Ammon's horn (tissue), 1 donor: ENCODE measurements at places on chromosomes 1 and 21.

GRCh38 chr1:71019233-71019969 lies 28.2 kb downstream of the PTGER3 start:
- DNase-seq, result peak; percentile 75

DNA sequence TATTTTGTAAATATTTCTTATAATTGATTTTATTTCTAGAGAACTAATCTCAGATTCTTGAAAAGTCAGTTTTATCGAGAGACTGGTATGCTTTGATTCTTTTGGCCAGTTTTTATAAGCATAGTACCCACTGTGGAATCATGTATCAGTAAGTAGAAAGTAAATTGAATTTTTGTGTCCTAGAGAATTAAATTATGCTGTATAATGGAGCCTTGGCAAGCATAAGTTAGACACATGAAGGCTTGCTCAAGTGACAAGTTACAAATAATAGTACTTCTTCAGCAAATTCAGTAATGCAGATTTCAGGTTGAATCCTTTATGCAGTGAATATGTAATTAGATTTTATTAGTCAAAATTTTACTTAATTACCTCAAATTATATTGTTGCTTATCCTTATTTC lies 40.1 kb downstream of the ADGRL2 start:
- no peak for DNase-seq

- DNase-seq, result peak; percentile 39
Observed at GRCh38 chr1:234683861-234684632, 74.1 kb upstream of the IRF2BP2 start.

DNA sequence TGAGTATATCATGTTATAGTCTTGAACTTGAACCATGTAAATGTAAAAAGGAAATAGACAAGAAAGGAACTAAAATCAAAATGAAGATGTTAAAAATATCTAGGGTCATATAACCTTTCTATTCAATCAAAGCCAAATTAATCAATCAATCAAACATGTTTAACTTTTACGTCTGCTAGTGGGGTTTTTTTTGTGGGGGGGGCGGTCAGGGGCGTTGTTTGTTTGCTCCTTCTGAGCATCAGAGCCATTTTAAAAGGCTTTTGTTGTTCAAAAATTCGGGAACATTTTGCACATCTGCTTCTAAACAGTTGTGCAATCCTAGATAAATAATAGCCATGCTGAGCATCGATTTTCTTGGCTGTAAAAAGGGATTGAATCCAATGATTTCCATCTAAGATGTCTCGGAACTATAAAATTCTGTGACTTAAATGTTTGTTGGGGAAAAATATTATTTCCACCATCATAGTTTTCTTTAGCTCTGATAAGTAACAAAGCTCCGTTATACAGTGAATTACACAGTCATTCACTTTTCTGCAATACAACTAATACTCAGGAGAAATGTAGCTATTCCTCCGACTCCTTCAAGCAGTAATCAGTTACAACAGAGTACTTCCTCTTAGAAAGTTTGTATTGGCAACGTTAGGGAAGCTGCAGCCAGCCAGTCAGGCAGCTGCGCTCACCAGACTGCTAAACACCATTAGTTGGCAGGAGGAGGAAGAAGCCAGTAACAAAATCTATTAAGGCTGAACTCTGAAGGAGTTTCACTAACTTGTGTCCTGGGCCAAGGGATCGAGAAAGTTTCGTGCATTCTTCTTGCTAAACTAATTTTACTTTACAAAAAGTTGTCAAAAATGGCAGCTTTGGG lies 2.2 kb downstream of the SPATA6 start:
- peak; percentile 86 for DNase-seq

- no peak for DNase-seq
Observed at GRCh38 chr1:67020304-67020703, 33.6 kb downstream of the SLC35D1 start.

DNA sequence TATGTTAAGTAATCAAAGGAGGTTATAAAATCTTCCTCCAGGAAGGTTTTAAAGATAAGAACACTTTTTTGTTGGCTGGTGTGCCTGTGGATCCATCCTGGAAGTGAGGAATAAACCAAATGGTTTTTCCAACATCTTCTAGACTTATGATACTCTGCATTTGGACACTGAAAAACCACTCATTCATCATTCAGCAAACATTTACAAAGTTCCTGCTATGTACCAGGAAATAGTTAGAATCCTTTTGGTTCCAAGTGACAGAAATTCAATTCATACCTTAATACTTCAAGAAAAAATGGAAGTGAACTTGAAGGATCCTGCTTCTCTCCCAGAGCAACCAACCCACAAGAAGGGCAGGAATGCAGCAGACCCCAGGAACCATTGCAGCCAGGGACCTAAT lies 39.6 kb upstream of the PIGC start:
- no peak for DNase-seq

DNA sequence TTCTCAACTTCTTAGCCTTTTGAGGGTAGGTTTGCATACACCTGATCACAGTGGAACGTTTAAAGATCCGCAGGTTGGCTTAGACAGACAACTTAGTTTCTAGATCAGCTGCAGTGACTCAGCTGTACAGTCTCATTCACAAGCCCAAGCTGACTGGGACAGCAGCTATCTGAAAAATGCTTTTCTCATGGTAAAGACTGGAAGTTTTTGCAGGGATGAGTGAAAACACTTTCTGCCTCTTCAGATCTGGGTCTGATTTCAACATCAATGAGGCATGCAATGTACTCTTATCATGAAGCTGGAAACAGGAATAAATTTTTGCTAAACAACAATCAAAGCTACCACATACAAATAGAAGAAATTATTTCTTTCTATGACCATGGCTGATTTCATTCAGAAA lies 61.1 kb upstream of the PTBP2 start:
- DNase-seq, result no peak

GRCh38 chr1:30720271-30721223 lies 2.8 kb downstream of the MATN1 start:
- DNase-seq, result no peak

DNA sequence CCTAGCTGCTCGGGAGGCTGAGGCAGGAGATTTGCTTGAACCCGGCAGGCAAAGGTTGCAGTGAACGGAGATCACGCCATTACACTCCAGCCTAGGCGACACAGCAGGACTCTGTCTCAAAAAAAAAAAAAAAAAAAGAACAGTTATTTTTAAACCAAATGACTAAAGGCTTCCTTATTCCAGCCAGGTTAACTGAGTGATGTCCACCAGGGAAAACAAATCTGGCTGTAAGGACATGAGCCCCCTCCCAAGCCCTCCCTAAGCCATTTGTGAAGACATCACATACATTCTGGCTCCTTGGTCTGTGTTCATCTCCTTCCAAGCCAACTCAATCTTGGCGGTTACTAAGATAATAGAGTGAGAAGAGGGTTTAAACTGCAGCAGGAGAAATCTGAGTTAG lies 8.2 kb downstream of the TMCC2 start:
- no peak for DNase-seq

- no peak for DNase-seq
Observed at GRCh38 chr1:150309758-150310508, 11.4 kb upstream of the PRPF3 start.
